ENCODE measurements at places on chromosomes 13 and 19.

- DNase-seq = no peak
Observed at GRCh38 chr13:33256148-33256840, 29.3 kb downstream of the STARD13 start.

GRCh38 chr19:28764066-28764465, 448.9 kb downstream of the UQCRFS1 start:
- no peak for DNase-seq

GRCh38 chr19:6735181-6735911, 2.0 kb downstream of the GPR108 start:
- no peak for DNase-seq

GRCh38 chr19:37218592-37218935, 550 bp downstream of the ZNF383 start:
- DNase-seq = no peak

DNA sequence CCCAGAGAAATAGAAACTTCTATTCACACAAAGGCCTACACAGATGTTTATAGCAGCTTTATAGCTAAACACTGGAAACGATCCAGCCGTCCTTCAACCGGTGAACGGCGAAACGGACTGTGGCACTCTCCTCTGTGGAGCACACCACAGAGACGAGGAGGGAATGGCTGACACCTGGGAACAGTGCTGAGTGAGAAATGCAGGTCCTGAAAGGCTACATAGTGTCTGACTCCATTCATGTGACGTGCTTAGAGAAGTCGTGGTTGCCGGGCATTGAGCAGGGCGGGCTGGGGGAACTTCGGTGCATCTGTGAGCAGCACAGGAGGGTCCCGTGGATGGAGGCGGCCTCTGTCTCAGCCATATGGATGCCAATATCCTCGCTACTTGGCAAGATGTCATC, 3.1 kb upstream of the GRK1 start:
- DNase-seq = peak; percentile 21

- no peak for DNase-seq
Observed at GRCh38 chr13:114151565-114152284, 19.3 kb upstream of the RASA3 start.

DNA sequence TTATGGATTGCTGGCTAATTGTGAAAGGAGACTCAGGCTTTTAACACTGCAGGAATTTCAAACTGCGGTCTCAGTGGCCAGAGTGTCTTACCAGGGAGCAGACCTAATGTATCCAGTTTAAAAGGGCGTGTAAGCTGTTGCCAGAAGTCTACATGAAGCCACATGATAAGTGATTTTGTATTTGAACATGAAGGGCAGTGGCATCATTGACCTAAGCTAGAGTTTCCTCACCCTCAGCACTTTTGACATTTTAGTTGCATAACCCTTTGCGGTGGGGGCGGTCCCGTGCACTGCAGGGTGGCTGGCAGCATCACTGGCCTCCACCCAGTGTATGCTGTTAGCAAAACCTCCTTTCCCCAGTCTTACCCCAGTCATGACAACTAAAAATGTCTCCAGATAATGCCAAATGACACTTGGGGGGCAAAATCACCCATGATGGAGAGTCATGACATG, 23.7 kb upstream of the GPR18 start:
- DNase-seq = peak; percentile 70

DNA sequence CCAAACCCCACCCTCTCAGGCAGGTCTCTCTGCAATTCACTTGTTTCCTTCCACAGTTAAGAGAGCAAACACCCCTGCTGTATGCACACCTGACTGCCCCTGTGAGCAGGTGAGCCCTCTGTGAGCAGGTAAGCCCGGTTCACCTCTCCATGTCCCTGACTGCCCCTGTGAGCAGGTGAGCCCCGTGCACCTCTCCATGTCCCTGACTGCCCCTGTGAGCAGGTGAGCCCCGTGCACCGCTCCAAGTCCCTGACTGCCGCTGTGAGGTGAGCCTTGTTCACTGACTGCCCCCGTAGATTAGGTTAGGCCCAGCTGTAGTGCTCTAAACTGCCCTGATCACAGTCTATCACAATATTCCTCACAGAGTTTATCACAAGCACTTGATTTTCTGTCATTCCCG, 29.2 kb downstream of the TMTC4 start:
- no peak for DNase-seq

GRCh38 chr19:56309511-56310185, 5.0 kb downstream of the ZSCAN5A start:
- DNase-seq = peak; percentile 69

- no peak for DNase-seq
Observed at GRCh38 chr13:70430256-70430655, 322.0 kb upstream of the KLHL1 start.

GRCh38 chr13:25377244-25377962, 5.6 kb downstream of the ATP8A2 start:
- DNase-seq = no peak

DNA sequence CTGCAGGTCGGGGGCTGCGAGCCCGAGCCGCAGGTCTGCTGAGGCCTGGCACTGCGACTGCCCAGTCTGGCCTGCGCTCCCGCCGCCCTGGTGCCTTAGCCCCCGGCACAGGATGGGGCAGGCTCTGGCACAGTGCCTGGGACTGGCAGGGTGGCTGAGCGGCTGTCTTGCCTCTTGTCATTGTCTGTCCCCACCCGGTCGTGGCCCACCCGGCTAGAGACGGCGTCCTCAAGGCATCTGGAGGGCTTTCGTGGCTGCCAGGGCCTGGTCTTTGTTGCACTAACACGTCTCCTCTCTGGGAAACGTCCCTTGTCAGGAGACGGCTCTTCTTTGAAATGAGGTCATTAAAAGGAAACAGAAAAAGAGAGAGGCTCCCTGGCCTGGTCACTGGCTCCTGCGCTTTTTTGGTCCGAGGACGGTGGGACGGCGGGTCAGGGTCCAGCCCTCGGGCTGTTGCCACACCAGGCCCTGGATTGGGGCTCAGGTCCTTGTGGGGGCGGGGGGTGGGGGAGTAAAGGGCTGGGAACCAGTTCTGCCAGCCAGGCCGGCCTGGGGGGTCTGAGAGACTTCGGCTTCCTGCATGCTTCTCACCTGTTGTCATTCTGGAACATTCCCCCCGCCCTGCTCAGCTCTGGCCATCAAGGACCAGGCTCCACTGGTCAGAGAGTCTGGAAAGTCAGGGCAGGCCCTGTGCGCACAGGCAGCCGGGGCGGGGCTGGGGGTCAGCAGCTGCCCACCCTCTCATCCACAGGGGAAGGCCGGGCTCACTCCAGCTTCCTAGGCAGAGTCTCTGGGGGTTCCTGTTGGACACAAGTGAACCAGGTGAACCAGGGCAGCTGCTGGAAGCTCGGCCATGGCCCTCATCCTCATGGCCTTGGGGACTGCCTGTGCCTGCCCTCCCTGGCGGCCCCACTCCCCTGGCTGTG, 6.2 kb upstream of the ZNF554 start:
- DNase-seq = no peak

- no peak for DNase-seq
Observed at GRCh38 chr19:41367848-41368301, 3.9 kb upstream of the B9D2 start.

DNA sequence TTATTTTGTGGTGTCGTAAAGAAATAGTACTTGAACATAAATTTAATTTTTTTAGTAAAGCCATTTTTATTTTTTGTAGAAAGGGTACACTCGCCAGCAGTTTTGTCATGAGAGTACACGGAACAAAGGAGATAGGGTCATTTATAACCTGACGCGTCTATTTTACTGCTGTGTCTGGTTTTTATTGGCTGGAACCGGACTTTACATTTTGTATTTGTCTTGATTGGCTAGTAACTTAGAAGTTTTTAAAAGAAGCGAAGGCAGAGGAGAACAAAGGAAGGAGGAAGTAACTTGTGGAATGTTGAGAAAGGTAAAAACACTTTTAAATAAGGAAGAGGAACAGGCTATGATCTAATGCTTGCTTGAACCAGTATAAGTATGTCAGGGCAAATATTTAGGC, 43.5 kb downstream of the TRPM4 start:
- no peak for DNase-seq

GRCh38 chr19:42311657-42312056, 1.5 kb upstream of the TMEM145 start:
- no peak for DNase-seq

DNA sequence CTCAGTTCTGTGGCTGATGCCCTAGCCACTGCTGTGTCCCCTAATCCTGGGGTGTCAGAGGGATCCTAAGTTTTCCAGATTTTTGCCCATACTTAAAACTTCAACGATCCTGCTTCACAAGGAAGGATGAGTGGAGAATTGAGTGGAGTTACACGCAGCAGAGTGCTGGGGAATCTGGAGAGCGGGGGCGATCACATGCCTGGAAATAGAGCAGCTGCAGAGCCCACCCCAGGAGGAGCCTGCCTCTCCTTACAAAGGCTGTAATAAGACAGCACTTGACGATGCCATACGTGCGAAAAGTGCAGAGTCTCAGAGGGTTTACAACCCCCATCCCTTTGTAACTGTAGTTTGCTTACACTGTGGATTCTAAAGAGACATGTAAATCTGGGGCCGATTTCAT, 40.6 kb downstream of the SUGP2 start:
- DNase-seq = no peak

DNA sequence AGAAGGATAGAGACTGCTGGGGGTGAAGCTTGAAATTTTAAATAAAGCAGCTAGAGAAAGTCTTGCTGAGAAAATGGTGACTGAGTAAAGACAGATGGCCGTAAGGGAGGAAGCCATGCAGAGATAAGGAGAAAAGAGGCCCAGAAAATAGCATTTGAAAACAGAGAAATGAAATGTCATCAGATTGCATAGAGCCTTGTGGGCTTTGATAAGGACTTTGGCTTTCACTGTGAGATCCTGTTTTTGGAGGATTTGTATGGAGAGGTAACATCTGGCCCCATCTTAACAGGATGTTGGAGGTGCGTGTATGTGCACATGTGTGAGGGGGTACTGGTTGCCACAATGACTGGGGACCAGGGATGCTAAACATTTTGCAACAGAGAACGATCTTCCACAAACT, 19.5 kb upstream of the ATP8A2 start:
- DNase-seq = no peak

DNA sequence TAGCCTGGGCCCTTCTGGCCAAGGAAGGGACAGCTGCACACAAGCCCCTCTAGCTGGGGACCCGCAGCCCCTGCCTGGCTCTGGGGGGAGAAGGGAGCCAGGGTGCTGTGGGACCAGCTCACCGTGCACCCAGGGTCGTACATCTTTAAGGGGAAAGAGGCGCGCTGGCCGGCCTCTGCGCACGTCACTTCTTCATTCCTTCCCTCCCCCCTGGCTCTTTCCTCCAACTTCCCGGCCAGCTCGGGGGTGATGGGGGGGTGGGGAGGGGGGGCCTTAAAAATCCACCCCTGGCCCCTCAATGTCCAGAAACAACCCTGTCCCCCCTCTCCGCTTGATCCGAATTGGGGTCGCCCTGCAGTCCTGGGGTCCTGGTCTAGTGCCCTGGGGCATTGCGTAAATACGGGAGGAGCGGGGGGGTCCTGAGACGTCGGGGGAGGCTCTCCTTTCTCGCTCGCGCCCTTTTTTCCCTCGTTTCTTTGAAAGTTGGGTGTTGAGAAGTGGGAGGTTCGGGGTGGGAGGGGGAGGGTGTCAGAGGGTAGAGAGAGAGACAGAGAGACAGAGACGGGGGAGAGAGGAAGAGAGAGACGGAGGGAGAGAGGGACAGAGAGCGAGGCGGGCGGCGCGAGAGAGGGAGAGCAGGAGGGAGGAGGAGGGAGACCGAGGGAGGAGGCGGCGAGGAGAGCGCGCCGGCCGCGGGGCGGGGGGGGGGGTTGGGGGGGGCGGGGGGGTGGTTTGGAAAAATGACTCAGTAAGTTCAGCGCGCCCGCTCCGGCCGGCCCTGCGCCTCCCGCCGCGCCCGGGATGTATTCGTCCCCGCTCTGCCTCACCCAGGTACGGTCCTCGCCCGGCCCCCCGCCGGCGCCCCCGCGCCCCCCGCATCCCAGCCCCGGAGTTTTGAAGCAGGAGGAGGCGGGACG, at the start of gene NFIC:
TSS of gene NFIC (plus strand) at position 748 of the 917 bp plus-strand sequence. CDS start at position 802, 54 bp downstream.
- DNase-seq = no peak

DNA sequence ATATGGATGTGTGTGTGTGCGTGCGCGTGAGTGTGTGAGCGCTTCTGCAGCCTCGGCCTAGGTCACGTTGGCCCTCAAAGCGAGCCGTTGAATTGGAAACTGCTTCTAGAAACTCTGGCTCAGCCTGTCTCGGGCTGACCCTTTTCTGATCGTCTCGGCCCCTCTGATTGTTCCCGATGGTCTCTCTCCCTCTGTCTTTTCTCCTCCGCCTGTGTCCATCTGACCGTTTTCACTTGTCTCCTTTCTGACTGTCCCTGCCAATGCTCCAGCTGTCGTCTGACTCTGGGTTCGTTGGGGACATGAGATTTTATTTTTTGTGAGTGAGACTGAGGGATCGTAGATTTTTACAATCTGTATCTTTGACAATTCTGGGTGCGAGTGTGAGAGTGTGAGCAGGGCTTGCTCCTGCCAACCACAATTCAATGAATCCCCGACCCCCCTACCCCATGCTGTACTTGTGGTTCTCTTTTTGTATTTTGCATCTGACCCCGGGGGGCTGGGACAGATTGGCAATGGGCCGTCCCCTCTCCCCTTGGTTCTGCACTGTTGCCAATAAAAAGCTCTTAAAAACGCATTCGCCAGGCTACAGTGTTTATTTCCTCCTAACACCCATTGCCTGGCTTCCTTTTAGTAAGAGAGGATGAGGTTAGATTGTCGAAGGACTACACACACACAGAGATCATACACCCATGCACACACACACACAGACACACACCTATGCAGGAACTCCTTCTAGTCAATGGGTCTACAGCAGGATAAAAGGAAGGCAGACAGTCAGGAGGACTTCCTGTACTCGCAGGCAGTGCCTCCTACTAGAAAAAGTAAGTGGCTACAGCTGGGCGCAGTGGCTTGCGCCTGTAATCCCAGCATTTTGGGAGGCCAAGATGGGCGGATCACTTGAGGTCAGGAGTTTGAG, 7.1 kb downstream of the FOSB start:
- no peak for DNase-seq

- DNase-seq = no peak
Observed at GRCh38 chr19:52542984-52543664, 15.7 kb downstream of the ZNF808 start.

DNA sequence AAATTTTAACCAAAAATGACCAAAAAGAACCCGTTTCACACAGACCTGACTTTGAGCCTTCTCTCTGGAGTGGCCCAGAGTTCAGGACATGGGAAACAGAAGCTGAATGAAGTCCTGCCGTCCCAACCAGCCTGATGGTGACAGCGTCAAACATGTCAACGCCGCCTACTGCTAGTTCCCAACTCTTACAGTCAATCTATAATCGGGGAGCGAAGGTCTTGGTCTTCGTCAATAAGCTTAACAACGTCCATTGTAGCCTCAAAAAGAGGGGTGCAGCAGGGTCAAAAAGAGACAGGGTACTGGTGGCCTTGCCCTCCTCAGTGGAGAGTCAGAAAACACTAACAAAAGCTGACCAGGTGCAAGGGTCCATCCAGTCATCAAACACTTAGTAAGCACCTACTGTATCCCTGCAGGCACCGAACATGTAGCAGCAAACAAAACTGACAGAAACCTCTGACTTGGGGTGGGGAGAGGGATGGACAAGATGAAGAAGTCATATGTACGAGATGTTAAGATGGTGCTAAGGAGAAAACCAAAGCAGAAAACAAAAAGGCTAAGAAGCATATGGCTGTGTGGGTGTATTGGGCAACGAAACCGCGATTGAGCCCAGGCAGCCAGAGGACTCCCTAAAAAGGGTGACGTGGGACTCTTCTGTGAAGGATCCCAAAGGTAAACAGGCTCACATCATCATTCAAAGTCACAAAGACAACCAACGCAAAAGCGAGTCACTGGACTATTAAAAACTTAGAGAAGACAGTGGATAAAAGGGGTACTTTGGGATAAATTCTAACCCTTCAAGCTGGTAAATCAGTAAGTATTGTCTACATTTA, 12.0 kb downstream of the MLLT1 start:
- no peak for DNase-seq

GRCh38 chr13:111005364-111005763, 90.5 kb upstream of the ANKRD10 start:
- DNase-seq = no peak

GRCh38 chr19:16458391-16459341, 13.1 kb downstream of the EPS15L1 start:
- DNase-seq = no peak

All from activated CD4-positive, CD25-positive, alpha-beta regulatory T cell treated with anti-CD3 and anti-CD28 coated beads, Interleukin-2, amount 50 U/mL, for 72 hours (primary cell).